AG09319 (cell line): ENCODE measurements at places on chromosomes 2 and 18.

- DNase-seq = no peak
These were observed 99.3 kb downstream of the COPS8 start for GRCh38 chr2:237184919-237185552.

- no peak for DNase-seq
These were observed 183.5 kb downstream of the HNMT start for GRCh38 chr2:138147796-138148195.

DNA sequence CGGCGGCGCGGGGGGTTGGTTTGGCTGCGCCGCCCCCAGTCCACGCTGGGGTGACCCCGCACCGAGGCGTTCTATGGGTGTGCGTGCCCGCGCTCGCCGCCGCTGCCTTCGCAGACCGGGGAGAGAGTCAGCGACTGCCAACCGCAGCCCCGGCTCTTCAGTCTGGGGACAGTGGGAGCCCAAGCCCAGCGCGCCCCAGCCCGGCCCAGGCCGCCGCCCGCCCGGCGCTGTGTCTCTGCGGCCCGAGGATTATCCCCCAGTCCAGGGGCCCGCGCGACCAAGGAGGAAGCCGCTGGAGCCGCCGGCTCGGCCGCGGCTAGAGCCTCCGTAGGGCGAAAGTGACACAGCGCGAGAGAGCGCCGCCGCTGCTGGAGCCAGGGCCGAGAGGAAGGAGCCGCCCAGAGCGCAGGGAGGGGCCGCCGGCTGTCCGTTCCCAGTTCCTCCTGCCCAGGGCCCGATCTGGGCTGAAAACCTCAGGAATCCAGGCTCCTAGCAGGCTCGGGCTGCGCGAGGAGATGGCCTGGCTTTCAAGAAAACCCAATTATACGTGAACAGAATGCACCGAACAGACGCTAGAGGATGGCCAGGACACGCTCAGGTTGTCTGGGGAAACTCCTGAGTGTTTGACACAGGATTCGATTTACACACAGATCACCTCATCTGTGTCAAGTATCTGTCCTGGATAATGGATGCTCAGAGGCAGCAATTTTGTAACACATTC lies 2.4 kb downstream of the CTIF start:
- DNase-seq = peak; percentile 44

DNA sequence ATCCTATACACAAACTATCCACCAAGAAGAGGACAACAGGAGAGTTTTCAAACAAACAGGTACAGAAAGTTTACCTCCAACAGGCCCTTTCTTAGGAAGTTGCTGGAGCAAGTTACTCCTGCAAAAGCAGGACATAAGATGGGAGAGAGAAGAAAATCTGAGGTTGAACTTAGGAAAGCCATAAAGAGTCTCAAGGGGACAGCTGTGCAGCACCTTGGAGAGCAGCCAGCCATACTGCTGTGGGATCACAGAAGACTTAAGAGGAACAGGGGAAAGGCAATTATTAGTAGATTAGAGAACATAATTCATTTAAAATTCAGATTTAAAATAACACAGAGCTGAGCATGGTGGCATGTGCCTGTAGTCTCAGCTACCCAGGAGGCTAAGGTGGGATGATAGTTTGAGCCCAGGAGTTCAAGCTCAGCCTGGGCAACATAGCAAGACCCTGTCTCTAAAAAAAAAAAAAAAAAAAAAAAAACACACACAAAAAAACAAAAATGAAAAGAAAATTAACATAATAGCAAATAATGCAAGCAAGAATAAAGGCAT lies 148.1 kb upstream of the SIX3 start:
- DNase-seq = no peak

- no peak for DNase-seq
These were observed 14.8 kb downstream of the CAD start for GRCh38 chr2:27231921-27232320.

- no peak for DNase-seq
These were observed 44.5 kb upstream of the CXCR4 start for GRCh38 chr2:136162438-136162837.

- DNase-seq = no peak
These were observed 69.9 kb downstream of the RTTN start for GRCh38 chr18:70135604-70136003.

DNA sequence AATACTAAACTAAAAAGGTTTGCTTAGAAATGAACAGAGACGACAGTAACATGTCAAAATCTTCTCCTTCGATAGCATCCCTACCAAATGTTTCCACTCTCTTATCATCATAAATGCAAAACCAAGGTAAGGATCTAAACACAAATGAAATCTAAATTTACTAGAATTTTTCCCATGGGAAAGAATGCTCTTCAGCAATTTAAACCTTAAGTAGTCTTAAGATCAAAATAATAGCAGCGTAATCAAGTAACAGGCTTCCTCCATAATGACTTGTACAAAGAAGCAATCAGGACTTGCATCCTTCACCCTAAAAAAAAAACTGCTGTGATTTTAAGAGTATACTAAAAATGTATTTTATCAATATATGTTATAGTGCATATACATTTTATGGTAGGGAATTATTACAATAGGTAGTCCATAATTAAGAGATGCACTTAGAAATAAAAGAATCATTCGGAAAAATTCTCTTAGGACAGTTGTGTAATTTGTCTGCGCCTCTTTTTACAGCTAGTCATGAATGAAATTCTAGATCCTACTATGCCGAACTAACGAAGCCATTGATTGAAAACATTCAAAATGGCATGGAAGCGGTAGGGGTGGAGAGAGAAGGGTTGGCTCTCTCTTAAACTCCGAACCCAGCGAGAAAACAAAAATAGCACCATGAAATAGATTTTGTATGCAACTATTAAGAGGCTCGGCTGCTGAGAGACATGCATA lies 1.3 kb downstream of the PGAP1 start:
- no peak for DNase-seq
